ENCODE measurements at places on chromosomes 5 and 9. TPM values are rescaled to one million over a fixed set of nuclear protein-coding genes. Genes with fewer than 3 reads are reported as not detected.

The C9orf50 gene
- not detected for polyA plus RNA-seq

The PLAA gene
- 41.6 TPM for polyA plus RNA-seq

The PCDHB3 gene
- polyA plus RNA-seq: not detected

The PCDHB12 gene
- polyA plus RNA-seq: 0.08 TPM

The LRRC8A gene
- polyA plus RNA-seq: 15.1 TPM

The NIM1K gene
- 1.6 TPM for polyA plus RNA-seq

The LCN6 gene
- polyA plus RNA-seq: not detected

The GPR21 gene
- not detected for polyA plus RNA-seq

Measured in GM12878 (cell line).